Ecto neural progenitor cell (in vitro differentiated cells): ENCODE measurements at places on chromosomes 11 and 22.

DNA sequence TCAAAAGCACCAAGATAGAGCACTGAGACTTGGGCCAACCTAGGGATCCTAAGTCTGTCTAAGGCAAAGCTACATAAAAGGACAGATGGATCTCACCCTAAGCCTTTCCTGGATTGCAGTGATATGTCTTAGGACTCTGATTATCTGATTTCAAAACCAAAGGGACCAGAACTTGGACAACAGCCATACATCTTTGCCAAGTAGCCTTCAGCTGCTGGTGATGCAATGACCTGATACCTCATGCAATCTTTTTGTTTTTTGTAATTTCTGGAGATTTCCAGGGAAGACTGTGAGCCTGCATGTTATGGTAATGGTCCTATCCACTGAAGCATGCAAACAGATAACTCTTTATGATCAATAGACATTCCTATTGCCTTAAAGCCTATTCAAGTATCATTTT is 230.4 kb upstream of the MTNR1B start:
- DNase-seq, result no peak

- DNase-seq, result no peak
Measured at GRCh38 chr11:18527512-18527911, 770 bp upstream of the TSG101 start.

DNA sequence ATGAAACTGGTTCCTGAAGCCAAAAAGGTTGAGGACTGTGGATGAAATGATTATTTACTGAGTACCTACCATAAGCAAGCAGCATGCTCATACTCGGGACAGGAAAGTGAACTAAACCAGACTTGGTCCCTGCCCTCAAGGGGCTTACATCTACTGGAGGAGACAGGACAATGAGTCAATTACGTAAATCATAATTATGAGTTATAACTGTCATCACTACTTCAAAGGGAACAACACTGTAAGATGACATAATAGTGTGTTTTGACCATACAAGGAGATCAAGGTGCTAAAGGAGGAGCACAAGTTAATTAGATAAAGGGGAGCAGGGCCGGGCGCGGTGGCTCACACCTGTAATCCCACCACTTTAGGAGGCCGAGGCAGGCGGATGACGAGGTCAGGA is 2.5 kb downstream of the FAM227A start:
- no peak for DNase-seq

- DNase-seq, result no peak
Measured at GRCh38 chr11:72670041-72670440, 4.2 kb downstream of the PDE2A start.

DNA sequence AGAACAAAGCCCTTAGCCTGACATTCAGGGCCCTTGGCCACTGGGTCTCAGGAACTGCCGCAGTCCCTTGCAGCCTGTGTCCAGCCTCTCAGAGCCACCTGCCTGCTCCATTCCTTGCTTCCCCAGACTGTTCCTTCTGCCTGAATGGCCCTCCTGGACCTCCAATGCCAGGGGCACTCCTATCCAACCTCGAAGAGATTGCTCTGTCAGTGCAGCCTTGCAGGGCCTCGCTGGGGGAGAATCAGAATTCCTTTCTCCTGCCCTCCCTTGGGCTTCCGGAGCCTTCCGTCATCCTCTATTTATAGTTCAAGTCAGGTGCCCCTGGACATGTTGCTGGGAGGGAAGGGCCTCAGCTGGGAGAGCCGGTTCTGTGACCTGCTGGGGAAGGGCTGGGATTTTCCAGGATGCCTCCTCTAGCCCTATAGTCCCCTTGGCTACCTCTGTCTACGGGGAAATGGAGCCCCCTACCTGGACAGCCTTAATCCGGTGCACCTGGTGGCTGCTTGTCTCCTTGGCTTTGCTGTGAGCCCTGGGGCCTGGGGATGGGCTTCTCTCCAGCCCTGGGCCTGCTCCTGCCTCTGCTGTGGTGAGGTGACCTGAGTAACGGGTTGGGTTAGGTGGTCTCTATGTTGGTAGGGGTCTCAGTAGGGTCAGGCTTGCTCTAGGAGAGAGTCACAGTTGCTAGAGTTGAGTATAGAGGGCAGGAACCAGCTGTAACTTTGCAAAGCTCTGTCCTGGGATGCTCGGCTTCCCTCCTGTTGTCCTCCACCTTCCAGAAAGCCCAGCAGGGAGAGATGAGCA is 45.9 kb upstream of the SYT7 start:
- no peak for DNase-seq
